Fibroblast of lung (primary cell): ENCODE measurements at places on chromosomes 2 and 18. TPM values are rescaled to one million over a fixed set of nuclear protein-coding genes. Genes with fewer than 3 reads are reported as not detected.

DNA sequence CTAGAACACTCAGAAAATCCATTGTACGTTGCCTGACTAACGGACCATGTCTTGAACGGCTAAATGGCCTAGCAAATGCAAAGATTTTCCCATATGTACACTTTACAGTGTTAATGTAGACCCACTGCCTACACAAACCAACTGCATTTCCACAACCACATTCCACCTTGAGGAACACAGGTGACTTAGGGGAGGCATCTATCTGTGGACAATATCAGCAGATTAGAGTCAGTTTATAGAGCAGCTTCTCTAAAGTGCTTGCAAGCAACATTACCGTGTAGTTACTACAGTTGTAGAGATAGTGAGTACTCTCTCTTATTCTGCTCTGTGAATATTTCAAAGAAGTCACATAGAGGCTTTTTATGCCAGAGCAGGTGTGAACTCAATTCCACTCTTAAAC lies 139.6 kb downstream of the TCF4 start:
- H3K4me3 ChIP-seq = no peak overlapping the region
- no peaks in the 10 kb centered on the region for H3K4me1 ChIP-seq
- H3K36me3 ChIP-seq = no peaks in the 10 kb centered on the region
- DNase-seq = no peak
- no peaks in the 10 kb centered on the region for H3K27me3 ChIP-seq

DNA sequence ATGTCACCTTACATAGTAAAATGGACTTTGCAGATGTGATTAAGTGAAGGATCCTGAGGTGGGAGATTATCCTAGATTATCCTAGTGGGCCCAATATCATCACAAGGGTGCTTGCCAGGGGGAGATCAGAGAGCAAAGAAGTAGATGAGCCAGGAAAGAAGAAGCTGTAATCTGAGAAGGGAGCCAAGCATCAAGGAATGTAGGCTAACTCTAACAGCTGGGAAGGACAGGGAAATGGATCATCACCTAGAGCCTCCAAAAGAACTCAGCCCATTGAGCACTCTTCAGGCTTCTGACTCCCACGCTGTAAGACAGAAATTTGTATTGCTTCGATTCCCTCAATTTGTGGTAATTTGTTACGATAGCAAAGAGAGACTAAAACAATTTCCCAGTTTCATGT lies 309.9 kb downstream of the LRP1B start:
- H3K4me1 ChIP-seq = no peaks in the 10 kb centered on the region
- no peaks in the 10 kb centered on the region for H3K36me3 ChIP-seq
- H3K27ac ChIP-seq = no peak overlapping the region
- no peak overlapping the region for H3K4me3 ChIP-seq
- no peaks in the 10 kb centered on the region for H3K27me3 ChIP-seq

TRIB2 gene
- polyA plus RNA-seq = 23.4 and 26.1 TPM in 2 replicates

LRP1B gene
- polyA plus RNA-seq = 0.01 TPM in 1 of 2 replicates, not detected in the other

PLCD4 gene
- 4.1 and 5.8 TPM in 2 replicates for polyA plus RNA-seq

GRCh38 chr2:232875256-232876121 lies 5.4 kb downstream of the SNORC start:
- no peaks in the 10 kb centered on the region for H3K27me3 ChIP-seq
- no peak overlapping the region for H3K27ac ChIP-seq
- no peaks in the 10 kb centered on the region for H3K36me3 ChIP-seq
- DNase-seq = no peak
